ENCODE measurements at places on chromosomes 1 and 21. TPM values are rescaled to one million over a fixed set of nuclear protein-coding genes. Genes with fewer than 3 reads are reported as not detected.

Gene OR2L13
- total RNA-seq, result not detected

Gene KCNJ15
- 0.61 TPM for total RNA-seq

Gene ZBTB40
- 11.2 TPM for total RNA-seq

Gene TNNT2
- 0.28 TPM for total RNA-seq

Gene C1orf87
- total RNA-seq, result not detected

GRCh38 chr1:11514366-11514765 lies 35.4 kb downstream of the DISP3 start:
- no peaks in the 10 kb centered on the region for H3K4me1 ChIP-seq
- no peak for DNase-seq

GRCh38 chr1:213564215-213564659 lies 423.5 kb upstream of the PROX1 start:
- no peaks in the 10 kb centered on the region for H3K4me1 ChIP-seq
- H3K36me3 ChIP-seq, result no peaks in the 10 kb centered on the region
- no peak overlapping the region for H3K4me3 ChIP-seq

- H3K4me1 ChIP-seq, result no peaks in the 10 kb centered on the region
- H3K27me3 ChIP-seq, result no peaks in the 10 kb centered on the region
- H3K27ac ChIP-seq, result no peak overlapping the region
- peaks cover 2% of the 10 kb centered on the region for H3K36me3 ChIP-seq
- H3K4me3 ChIP-seq, result no peak overlapping the region
Measured at GRCh38 chr1:21084111-21084810, 92.4 kb downstream of the EIF4G3 start.

- H3K4me1 ChIP-seq, result peaks cover 14% of the 10 kb centered on the region
- no peak overlapping the region for H3K27ac ChIP-seq
- no peaks in the 10 kb centered on the region for H3K27me3 ChIP-seq
- H3K4me3 ChIP-seq, result no peak overlapping the region
- no peaks in the 10 kb centered on the region for H3K36me3 ChIP-seq
Measured at GRCh38 chr1:32878183-32878582, 7.5 kb upstream of the FNDC5 start.

DNA sequence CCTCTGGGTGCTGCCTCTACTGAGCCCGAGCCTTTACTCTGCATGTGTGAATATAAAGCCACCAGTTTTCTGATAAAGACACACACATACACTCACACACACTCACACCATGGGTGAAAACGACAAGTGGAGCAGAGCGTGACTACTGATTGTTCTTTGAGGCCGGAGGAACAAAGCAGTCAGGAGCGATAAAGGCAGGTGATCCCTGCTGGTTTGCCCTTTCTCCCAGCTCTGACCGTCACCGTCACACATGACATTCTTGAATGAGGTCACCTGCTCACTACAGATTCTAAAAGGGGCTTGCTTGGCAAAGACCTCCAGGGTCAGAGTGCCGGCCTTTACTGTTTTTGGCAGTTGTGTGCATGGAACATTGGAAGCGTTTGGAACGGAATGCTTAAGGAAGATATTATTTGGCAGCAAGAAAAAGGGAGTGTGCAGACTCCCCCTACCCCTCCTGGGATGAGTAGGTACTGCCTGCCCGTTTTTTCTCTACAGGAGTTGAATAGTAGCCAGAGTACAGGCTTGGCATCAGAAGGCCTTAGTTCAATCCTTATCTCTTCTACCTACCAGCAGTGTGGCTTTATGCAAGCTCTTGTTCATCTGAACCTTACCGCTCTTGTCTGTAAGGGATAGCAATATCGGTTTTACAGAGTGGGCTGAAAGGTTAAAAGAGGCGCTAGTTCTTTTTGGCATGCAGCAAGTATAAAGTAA lies 79.7 kb downstream of the PBX1 start:
- no peaks in the 10 kb centered on the region for H3K36me3 ChIP-seq
- no peak overlapping the region for H3K27ac ChIP-seq
- no peaks in the 10 kb centered on the region for H3K27me3 ChIP-seq
- H3K4me3 ChIP-seq, result no peak overlapping the region

- no peaks in the 10 kb centered on the region for H3K36me3 ChIP-seq
- H3K27ac ChIP-seq, result peak within 1 kb of the TSS; percentile 99
- peak within 1 kb of the TSS; percentile 86 for H3K4me3 ChIP-seq
- DNase-seq, result peak; percentile 98
- H3K27me3 ChIP-seq, result no peaks in the 10 kb centered on the region
- peaks cover 24% of the 10 kb centered on the region for H3K4me1 ChIP-seq
Measured at GRCh38 chr1:22052115-22053016, at the start of gene CDC42. CDC42 (plus strand) TSS chr1:22052709; CDS start chr1:22078479, 25,770 bp downstream.

DNA sequence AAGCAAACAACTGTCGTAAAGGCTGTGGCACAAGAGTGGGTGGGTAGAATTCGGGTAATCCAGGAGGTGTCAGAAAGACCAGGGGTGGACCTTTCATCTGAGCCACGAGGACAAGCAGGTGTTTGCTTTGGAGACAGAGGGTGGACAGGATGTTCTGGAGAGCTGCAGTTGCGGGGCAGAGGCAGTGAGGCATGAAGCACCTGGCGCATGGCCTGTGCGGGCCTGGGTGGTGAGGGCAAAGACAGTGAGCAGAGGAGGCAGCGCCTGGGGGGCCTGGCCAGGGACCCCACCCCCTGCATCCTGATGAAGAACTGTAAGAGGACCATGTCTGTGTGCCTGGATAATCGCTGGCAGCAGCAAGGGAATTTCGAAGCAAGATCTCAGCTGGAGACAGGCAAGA lies 24.9 kb downstream of the KIF26B start:
- H3K27ac ChIP-seq, result no peak overlapping the region
- H3K36me3 ChIP-seq, result no peaks in the 10 kb centered on the region
- no peak overlapping the region for H3K4me3 ChIP-seq

DNA sequence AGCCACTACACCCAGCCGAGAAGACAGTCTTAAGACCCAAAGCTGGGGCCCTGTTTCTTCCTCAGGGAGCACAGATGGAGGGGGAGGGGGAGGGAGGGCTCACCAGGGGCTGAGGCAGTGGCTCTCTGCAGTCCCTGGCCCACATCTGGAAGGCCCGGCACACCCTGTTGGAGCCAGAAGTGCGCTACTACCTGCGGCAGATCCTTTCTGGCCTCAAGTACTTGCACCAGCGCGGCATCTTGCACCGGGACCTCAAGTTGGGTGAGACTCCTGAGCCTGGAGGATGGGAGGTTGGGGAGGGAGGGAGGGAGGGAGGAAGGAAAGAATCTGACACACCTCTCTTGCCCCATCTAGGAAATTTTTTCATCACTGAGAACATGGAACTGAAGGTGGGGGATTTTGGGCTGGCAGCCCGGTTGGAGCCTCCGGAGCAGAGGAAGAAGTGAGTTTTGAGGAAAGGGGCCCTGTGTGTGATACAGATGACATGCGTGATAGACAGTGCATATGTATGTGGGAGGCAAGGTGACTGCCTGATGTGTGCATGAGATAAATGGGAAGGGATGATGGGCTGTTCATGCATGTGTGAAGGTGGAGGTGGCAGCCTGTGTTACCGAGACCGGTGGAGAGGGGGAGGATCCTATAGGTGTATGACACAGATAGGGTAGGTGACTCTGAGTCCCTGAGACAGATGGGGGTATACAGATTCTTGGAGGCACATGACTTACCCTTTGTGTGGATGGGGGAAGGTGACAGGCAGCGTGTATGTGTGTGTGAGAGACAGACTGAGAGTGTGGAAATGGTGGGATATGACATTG lies 1.5 kb downstream of the PLK3 start:
- H3K4me1 ChIP-seq, result peaks cover 16% of the 10 kb centered on the region
- no peaks in the 10 kb centered on the region for H3K27me3 ChIP-seq
- peak overlapping the region; percentile 14 for H3K4me3 ChIP-seq
- no peak for DNase-seq
- peaks cover 8% of the 10 kb centered on the region for H3K36me3 ChIP-seq

DNA sequence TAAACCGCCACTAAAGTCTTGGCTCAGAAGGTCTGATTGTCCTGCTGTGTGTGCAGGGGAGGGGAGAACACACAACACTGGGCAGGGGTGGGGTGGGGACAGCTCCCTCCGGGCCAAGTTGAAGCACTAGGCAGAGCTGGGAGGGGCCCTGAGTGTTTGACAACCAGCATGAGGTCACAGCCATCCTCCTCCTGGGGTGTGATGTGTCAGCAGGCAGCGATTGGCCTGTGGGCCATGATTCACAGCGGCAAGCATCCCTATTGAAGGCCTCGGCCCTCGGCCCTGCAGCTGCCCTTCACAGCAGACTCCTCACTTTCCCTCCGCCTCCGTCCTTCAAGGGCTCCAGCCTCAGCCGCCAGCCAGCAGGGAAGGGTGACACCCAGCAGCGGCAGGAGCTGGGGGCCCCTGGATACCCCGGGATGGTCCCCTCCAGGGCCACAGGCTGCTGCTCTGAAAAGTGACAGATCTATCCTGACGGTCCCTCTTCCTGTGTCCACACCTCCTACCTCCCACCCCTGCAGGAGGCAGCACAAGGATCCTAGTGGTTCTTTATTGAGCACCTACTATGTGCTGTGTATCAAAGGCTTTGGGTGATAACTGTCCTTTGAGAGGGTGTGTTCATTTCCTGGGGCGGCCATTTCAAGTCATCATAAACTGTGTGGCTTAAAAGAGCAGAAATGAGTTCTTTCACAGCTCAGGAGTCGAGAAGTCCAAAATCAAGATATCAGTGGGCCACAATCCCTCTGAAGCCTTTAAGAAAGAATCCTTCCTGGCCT lies 66.0 kb upstream of the SLC25A33 start:
- no peak overlapping the region for H3K27ac ChIP-seq
- H3K27me3 ChIP-seq, result no peaks in the 10 kb centered on the region
- no peaks in the 10 kb centered on the region for H3K36me3 ChIP-seq
- H3K4me1 ChIP-seq, result no peaks in the 10 kb centered on the region
- no peak for DNase-seq

DNA sequence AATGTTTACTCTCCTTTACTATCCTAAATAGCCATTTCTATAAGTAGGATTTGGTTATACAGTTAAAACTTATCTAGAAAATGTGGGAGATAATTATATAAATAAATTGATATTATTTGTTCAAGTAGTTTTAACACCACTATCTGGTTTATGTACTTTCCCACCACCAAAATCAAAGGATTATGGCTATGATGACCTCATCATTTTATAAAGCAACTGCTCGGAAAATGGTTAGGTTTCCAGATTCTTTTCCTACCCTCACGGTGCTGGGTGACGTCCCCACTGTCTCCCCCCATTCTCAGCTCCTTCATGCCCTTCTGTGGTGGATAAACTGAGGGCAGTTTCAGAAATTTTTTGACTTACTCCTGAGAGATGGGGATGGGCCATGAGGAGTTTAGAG lies 1011.8 kb upstream of the ADGRL4 start:
- no peaks in the 10 kb centered on the region for H3K36me3 ChIP-seq
- H3K27ac ChIP-seq, result no peak overlapping the region
- H3K4me3 ChIP-seq, result no peak overlapping the region
- H3K27me3 ChIP-seq, result peaks cover 1% of the 10 kb centered on the region

DNA sequence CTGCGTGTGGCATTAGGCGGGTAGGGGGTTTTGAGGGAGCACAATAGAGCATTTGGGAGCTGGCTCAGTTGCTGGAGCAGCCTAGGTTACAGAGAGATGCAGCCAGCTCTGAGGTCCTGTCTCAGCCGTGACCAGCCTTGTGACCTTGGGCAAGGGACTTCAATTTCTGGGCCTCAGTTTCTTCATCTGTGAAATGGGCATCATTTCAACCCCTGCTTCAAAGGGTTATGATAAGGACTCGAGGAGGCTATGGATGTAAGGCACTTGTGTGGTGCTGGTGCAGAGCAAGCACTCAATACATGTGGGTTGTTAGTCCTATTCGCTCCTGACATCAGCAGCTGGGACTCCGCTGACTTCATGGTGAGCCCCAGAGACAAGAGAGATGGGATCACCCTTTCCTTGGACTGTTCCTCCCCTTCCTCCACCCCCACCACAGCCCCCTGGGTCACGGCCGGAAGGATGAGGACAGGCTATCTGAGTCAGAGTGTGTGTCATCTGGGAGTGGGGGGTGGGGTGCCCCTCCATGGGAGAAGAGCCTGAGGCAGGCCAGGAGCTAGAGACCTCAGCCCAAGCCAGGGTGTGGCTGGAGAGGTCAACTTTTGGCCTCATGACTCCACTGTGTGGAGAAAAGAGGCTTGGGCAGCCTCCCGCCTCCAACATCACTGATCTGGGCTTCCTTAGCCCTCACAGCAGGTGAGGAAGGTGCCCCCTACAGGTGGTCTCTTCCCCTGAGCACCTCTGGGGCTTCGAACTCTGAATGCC lies 71.4 kb upstream of the ZBTB40 start:
- H3K4me3 ChIP-seq, result no peak overlapping the region
- no peak overlapping the region for H3K27ac ChIP-seq
- no peaks in the 10 kb centered on the region for H3K4me1 ChIP-seq
- no peak for DNase-seq
- H3K27me3 ChIP-seq, result no peaks in the 10 kb centered on the region

GRCh38 chr1:61297887-61298286 lies 215.5 kb downstream of the NFIA start:
- H3K4me1 ChIP-seq, result peaks cover 7% of the 10 kb centered on the region
- no peak overlapping the region for H3K4me3 ChIP-seq
- no peak for DNase-seq
- no peaks in the 10 kb centered on the region for H3K27me3 ChIP-seq
- no peaks in the 10 kb centered on the region for H3K36me3 ChIP-seq

DNA sequence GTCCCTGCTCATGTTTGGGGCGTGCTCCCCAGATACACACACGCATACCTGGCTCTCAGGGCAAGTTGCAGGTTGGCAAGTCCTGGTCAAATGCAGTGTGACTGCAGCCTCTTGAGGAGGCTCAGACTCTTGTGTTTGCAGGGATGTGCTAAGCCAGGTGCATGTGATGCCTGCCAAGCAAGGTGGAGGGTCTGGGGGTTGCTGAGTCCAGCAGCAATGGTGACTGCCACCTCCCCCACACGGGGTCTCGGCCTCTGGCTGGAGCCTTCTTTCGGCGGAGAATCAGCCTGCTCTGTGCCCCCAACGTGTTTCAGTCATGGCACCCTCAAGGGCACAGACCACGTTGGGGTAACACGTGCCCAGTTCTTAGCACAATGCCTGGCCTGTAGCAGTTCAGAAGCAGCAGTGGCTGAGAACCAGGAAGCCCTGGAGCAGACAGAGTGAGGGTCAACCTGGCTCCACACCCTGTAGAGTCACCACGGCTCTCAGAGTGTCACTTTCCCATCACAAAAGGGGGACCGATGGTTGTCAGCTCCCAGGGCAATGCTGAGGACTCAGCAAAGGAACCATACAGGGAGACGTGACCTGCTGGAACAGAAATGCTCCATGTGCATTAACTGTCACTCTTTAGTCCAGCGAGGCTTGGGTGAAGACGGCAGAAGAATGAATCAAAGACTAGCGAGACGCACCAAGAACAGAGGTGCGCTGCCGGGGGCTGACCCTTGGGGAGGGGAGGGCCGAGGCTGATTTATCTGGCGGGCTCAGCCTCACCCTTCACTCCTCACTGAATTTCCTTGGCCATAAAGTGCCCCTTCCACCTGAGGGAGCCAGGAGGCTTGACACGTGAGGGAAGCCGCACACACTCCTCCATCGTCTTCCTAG lies 109.0 kb downstream of the PGBD5 start:
- H3K4me3 ChIP-seq, result no peak overlapping the region
- H3K27ac ChIP-seq, result no peak overlapping the region
- H3K36me3 ChIP-seq, result no peaks in the 10 kb centered on the region

GRCh38 chr1:151881479-151881878 lies 27.8 kb downstream of the THEM4 start:
- no peaks in the 10 kb centered on the region for H3K4me1 ChIP-seq
- H3K36me3 ChIP-seq, result no peaks in the 10 kb centered on the region
- H3K27me3 ChIP-seq, result no peaks in the 10 kb centered on the region
- no peak for DNase-seq

- peaks cover 16% of the 10 kb centered on the region for H3K36me3 ChIP-seq
- no peaks in the 10 kb centered on the region for H3K27me3 ChIP-seq
- no peak overlapping the region for H3K27ac ChIP-seq
- H3K4me1 ChIP-seq, result peaks cover 14% of the 10 kb centered on the region
- peak; percentile 60 for DNase-seq
Measured at GRCh38 chr1:153649137-153649862, 9.2 kb upstream of the SNAPIN start.

- H3K4me3 ChIP-seq, result no peak overlapping the region
- H3K4me1 ChIP-seq, result no peaks in the 10 kb centered on the region
- H3K27me3 ChIP-seq, result no peaks in the 10 kb centered on the region
- H3K36me3 ChIP-seq, result no peaks in the 10 kb centered on the region
- DNase-seq, result no peak
Measured at GRCh38 chr1:218388591-218388990, 43.5 kb downstream of the TGFB2 start.

Data from liver (tissue), 10 donors.